ENCODE measurements at places on chromosomes 4 and X. TPM values are rescaled to one million over a fixed set of nuclear protein-coding genes. Genes with fewer than 3 reads are reported as not detected.

The CPZ gene
- total RNA-seq: not detected

DNA sequence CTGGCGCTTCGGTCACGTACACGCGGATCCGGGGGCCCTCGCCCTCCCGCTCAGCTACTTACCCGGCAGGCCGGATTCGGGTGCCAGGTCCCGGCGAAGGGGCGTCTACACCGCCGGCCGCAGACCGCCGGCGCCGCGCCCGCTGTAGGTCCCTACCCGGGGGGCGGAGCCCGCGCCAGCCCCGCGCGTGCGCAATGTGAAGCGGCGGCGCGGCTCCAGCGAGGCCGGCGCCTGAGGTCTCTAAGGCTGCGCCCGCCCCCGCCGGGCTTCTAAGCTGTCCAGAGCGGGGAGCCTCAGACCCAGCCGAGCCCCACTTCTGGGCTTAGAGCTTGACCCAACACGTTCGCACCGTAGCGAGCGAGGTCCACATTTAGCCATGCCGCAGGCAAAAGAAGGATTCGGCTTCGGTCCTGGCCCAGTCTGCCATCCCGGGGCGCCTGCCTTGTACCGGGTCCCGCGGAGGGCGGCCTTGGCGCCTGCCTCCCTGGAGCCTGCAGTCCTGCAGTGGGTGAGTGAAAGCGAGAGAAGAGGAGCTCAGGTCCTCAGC is at the start of gene ZNF518B:
Gene ZNF518B (minus strand): TSS at position 172 of the 547 bp plus-strand sequence. CDS start 11,098 bp downstream, outside the sequence.
- DNase-seq: peak; percentile 96

GRCh38 chrX:74509989-74510388 is 88.7 kb downstream of the SLC16A2 start:
- no peak for DNase-seq

DNA sequence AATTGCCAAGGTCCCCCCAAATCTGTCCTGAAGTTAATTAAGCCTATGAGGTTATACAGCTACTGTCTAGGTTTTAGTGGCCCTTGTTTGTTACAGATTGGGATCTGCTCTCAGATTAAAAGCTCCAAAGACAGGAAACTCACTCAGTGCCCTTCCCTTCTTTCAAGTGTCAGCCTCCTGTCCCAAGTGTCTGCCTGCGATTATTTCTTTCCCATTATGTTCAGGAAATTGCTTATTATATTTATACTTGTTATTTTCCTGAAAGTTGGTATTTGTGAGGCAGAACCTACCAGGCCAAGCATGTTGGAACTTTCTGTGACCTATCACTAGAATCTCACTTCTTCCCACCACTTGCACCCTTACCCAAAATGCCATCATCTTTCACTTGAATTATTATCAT is 173.2 kb downstream of the AREG start:
- DNase-seq: no peak

DNA sequence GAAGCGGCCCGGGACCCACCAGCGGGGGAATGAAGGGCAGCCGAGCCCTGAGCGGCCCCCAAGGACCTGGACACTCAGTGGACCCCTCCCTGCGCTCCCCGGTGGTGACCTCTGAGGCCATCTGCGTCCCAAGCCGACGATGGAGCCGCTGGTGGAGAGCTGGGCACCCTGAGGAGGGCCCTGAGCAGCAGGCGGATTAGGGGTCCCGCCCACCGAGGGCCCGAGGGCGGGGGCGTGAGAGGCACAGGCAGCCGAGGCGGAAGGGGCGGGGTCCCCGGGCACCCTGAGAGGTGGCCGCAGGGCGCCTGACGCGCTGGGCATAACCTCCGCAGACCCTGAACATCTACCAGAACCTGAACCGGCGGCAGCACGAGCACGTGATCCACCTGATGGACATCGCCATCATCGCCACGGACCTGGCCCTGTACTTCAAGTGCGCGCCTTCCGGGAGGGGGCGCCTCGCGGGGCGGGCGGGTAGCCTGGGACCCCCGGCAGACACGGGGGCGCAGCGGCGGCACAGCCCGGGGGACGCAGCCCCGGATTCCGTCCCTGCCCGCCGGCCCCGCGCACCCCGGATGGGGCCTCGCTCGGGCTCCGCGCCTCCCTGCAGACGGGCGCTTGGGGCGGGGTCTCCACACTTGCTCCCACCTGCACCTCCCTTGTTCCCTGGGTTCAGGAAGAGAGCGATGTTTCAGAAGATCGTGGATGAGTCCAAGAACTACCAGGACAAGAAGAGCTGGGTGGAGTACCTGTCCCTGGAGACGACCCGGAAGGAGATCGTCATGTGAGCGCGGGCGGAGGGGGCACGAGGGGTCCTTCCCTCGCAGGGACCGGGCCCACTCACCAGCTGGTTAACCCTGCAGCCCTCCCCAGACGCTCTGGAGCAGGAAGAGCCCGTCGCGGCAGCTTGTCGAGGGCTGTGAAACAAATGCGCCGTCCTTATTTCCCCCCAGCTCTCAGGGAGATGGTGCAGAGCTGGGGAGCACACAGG is 10.3 kb downstream of the ATP5ME start:
- peak; percentile 75 for DNase-seq

GRCh38 chr4:98539741-98540140 is 118.7 kb downstream of the TSPAN5 start:
- DNase-seq: no peak

- peak; percentile 28 for DNase-seq
Measured at GRCh38 chrX:39869846-39870601, 227.7 kb downstream of the BCOR start.

GRCh38 chr4:168051526-168051925 is 40.8 kb upstream of the ANXA10 start:
- DNase-seq: no peak

DNA sequence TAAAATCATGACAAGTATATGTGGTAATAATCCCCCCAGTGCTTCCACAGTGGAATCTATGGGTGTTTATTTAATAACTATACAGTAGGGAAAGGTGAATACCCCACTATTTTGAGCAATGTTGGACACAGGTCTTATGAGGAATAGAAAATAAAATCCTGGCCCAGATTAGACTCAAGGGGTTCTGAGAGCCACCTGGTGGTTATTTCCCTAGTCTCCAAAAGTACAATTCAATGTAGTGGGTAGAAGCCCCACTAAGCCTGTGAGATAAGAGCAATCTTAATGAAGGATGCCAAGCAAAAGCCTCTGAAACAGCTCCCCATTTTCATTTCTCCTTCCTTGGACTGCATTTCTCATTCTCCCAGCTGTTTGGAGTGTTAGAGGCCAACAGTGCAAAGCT is 328.2 kb upstream of the NR3C2 start:
- DNase-seq: no peak

GRCh38 chr4:111838406-111838930 is 306.8 kb upstream of the FAM241A start:
- DNase-seq: no peak

- no peak for DNase-seq
Measured at GRCh38 chr4:54433686-54434085, 204.6 kb downstream of the PDGFRA start.

The SLC25A43 gene
- 15.7 TPM for total RNA-seq

- DNase-seq: no peak
Measured at GRCh38 chrX:134418317-134419113, 41.5 kb upstream of the HPRT1 start.

- no peak for DNase-seq
Measured at GRCh38 chr4:7705062-7705461, 234.6 kb downstream of the AFAP1 start.

DNA sequence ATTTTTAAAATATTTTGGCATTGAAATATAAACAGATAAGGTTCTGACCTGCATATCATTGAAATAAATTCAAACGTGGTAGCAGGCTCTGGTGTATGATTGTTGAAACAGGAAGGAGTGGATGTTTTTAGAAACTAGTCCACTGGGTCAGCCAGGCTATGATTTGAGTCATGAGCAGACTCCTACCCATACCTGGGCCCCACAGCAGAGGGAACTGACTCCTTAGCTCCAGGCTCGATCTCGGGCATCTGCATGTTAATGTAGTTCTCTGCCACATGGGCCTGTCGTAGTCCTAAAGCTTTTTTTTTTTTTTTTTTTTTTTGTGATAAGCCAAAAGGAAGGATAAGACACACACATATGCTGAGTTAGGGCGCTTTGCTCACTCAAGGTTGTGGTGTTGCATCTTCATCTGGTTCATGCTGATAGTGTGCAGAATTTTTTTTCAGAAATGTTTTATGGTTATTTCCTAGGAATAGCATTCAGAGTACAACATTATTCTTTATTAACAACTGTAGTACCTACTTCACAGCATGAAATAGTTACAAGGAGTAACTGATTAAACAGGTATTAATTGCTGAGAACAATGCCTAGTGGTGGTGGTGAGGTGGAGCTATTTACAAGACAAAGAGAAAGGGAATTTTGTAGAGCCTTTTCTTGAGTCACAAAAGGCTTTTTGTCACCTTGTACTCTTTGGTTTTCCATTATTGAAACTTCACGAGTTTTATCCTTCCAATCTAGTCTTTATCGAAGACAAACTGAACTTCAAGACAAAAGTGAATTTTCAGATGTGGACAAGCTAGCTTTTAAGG is 27.3 kb downstream of the OFD1 start:
- no peak for DNase-seq

The SH3BP2 gene
- total RNA-seq: 114 TPM

DNA sequence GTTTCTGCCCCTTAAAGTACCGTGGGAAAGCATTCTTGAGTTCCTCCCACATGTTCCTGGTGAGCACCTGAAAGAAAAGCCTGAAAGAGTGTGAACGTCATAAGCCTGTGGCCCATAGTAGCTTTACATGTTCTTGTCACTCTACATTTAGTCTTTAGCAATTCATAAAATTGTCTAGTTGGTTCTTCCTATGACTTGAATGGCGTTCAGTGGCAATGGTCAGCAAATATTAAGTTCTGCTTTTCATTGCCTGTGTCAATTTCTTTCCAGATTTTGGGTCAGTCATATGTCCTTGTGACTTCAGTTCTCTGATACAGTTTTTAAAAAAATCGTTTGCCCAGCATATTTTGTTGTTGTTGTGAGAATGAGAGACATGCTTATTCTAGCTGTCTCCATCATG is 650.0 kb upstream of the BOD1L1 start:
- no peak for DNase-seq

DNA sequence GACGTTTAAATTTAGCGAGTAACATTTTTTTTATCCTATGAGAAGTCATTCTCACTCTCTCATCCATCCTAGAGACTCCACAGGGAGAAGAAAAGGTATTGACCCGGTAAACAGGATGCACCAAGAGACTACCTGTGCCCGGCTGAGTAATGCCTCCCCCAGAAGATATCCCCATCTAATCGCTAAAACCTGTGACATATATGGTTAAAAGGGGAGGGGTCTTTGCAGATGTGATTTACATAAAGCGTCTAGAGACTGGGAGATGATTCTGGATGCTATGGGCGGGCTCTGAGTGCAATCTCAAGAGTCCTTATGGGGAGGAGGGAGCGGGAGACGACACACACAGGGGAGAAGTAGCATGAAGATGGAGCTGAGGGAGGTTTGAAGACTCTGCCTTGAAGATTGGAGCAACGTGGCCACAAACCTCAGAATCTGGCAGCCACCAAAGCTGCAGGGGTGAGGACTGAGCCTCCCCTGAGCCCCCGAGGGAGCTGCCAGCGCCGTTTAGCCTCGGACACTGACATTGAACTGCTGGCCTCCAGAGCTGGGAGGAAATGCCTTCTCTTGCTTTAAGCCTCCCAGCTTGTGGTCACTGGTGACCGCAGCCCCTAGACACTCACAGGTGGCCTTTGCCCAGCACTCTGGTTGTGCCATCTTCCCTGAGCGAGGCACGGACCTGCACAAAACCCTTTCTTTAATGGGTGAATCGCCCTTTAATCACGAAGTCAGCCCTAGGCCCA is 11.2 kb downstream of the ABLIM2 start:
- DNase-seq: no peak

The TDO2 gene
- total RNA-seq: 2.1 TPM

- DNase-seq: no peak
Measured at GRCh38 chr4:2842687-2843262, 869 bp upstream of the ADD1 start.

DNA sequence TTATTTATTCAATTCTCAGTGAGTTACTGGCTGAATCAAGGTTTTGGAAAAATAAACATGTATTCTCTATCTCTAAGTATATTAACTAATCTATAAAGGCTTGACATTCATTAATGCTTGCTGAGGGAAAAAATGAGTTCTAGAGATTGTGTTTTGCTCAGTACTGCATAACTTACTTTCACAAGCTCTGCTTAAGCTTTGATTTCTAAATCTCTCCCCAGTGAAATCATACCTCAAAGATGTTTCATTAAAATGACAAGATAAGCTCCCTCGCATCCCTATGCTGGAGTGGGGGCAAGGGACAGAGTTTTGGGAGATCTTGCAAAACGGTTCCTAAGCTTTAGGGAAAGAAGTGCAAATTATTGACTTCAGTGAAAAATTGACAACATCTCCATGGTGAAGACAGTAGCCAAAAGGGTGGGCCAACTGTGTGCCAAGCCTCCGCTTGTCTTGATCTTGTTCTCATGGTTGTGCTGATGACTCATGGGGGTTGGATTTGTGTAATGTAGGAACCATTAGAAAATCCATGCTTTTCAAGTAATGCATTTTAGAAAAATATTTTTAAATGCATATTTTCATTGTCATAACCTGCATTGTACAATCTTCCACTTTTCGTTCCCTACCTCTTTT is 521.4 kb downstream of the RPA4 start:
- no peak for DNase-seq

DNA sequence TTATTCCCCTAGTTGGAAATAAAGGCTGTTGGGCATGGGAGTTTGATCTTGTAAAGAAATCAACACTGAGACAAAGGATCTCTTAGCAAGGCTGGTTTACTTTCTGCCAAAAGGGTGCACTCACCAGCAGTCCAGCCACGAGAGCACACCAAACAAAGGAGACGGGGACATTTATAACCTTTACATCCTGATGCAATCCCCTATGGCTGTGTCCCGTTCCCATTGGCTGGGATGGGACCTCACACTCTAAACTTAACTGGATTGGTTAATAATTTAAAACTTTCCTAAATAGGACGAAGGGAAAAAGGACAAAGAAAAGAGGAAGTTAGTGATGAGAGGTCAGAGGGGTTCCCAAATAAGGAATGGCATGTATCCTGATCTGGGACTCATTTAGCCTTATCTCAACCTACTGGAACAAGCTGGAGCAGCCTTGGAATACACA is 17.9 kb downstream of the METAP1 start:
- DNase-seq: no peak

GRCh38 chr4:84146300-84146959 is 352.7 kb downstream of the NKX6-1 start:
- DNase-seq: no peak

DNA sequence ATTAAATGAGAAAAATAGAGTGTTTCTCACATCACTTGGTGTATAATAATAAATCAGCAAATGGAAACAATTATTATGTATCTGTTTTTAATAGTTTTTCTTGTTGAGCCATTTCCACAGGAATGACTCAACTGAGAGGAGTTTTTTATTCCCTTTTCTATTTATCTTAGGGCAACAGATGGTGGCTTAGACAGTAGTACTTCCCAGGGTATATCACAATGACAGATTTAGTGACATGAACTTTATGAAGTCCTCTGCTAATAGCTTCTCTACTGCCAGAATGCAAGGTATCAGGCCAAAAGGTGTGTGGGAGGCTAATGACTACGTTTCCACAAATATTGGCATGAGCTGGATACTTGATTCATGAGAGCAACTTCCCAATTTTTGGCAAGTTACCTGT is 126.7 kb downstream of the HTR2C start:
- no peak for DNase-seq

The PLP1 gene
- not detected for total RNA-seq
